ENCODE measurements at places on chromosomes 7 and 10.

DNA sequence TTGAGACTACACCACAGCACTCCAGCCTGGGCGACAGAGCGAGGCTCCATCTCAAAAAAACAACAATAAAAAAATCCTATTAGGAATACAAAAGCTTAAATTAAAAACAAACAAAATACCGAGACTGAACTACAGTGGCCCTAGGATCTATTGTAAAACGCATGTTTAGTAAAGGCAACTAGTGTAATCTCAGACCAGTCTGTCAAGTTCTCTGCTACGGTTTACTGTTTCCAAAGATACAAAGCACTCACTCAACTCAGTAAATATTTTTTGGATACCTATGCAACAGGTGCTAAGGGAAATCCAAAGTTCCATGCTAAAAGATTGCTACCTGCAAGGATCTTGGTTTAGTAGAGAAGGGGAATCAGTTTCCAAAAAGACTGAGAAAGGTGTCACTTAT is 3.4 kb upstream of the MIOS start:
- no peak overlapping the region for H3K4me3 ChIP-seq
- DNase-seq, result no peak
- peak overlapping the region; percentile 12 for H3K27ac ChIP-seq
- H3K4me1 ChIP-seq, result peaks cover 6% of the 10 kb centered on the region
- no peaks in the 10 kb centered on the region for H3K27me3 ChIP-seq

DNA sequence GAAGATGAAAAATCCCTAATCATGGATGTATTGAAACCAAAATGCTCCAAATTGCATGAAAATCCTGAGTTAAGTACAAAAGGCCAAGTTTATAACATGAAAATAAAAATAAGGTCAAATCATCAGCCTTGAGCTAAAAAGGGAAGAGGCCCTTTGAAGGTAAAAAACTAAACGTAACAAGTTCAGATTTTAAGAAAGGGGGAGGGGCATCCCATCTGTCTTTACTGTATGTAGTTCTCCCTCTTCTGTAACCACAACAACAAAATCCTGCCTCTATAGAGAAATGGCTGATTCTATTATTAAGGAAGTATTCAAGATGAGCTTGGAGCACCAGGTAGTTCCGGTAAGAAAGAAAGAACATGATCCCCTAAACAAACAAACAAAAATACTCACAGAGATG is 64.7 kb downstream of the TPK1 start:
- no peak overlapping the region for H3K4me3 ChIP-seq
- H3K4me1 ChIP-seq, result no peaks in the 10 kb centered on the region
- H3K27me3 ChIP-seq, result no peaks in the 10 kb centered on the region

DNA sequence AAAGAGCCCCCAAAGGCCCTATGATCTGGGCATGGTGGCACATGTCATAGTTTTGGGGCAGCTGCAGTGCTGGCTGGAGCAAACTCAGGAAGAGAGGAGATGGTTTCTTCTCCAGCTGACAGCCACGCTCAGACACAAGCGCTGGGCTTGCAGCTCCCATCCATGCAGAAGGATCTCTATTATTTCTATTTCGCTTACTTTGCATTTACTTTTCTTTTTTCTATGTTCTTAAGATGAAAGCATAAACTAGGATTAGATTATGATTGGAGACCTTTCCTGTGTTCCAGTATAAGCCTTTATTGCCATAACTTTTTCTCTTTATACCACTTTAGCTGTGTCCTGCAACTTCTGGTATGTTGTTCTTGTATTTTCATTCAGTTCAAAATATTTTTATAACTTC is 5.0 kb downstream of the JAKMIP3 start:
- no peak overlapping the region for H3K27ac ChIP-seq
- no peaks in the 10 kb centered on the region for H3K4me1 ChIP-seq

DNA sequence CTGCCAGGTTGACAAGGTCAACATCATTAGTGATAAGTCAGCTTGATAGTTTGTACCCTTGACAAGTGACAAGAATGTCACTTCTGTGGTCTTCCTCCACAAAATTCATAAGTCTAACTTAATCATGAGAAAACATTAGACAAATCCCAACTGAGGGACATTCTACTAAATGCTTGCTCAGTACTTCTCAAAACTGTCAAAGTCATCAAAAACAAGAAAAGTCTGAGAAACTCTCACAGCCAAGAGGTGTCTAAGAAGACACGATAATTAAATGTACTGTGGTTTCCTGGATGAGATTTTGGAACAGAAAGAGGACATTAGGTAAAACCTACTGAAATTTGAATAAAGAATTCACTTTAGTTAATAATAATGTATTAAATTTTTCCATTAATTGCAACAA is 29.8 kb upstream of the SLC16A12 start:
- no peaks in the 10 kb centered on the region for H3K27me3 ChIP-seq
- H3K4me1 ChIP-seq, result no peaks in the 10 kb centered on the region
- no peak overlapping the region for H3K4me3 ChIP-seq
- no peak for DNase-seq
- H3K27ac ChIP-seq, result no peak overlapping the region

GRCh38 chr7:141074162-141074991 is 513 bp downstream of the TMEM178B start:
- H3K27ac ChIP-seq, result no peak overlapping the region
- H3K4me3 ChIP-seq, result peak overlapping the region; percentile 72
- H3K36me3 ChIP-seq, result peaks cover 29% of the 10 kb centered on the region
- peaks cover 41% of the 10 kb centered on the region for H3K27me3 ChIP-seq

Measured in Calu3 (cell line).